ENCODE measurements at places on chromosomes 5 and 9. TPM values are rescaled to one million over a fixed set of nuclear protein-coding genes. Genes with fewer than 3 reads are reported as not detected.

GRCh38 chr5:116437351-116437705 lies 137.3 kb downstream of the SEMA6A start:
- DNase-seq, result no peak

TLE1 gene
- polyA plus RNA-seq, result 81.7 TPM

ITGA2 gene
- 23.4 TPM for polyA plus RNA-seq

GNAQ gene
- polyA plus RNA-seq, result 60.7 TPM

- no peak for DNase-seq
These were observed 2055.0 kb upstream of the ACO1 start for GRCh38 chr9:30329431-30329830.

DNA sequence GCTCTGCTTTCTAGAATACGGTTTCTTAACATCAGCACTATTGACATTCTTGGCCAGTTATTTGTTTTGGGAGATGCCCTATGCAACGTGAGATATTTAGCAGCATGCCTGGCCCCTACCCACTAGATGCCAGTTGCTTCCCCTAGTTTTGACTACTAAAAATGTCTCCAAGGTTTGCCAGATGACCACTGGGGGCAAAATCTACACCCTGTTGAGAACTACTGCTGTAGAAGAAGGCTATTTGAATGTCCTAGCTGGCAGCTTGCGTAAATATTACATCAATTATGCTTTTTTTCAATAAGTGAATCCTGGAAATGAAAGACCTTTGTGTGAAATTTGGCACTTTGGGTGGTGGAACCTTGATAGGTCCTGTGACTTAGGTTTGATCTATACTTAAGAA lies 5.0 kb downstream of the NCBP1 start:
- DNase-seq, result no peak

MLANA gene
- 0.64 TPM for polyA plus RNA-seq

NIPAL4 gene
- polyA plus RNA-seq, result 0.41 TPM

DNA sequence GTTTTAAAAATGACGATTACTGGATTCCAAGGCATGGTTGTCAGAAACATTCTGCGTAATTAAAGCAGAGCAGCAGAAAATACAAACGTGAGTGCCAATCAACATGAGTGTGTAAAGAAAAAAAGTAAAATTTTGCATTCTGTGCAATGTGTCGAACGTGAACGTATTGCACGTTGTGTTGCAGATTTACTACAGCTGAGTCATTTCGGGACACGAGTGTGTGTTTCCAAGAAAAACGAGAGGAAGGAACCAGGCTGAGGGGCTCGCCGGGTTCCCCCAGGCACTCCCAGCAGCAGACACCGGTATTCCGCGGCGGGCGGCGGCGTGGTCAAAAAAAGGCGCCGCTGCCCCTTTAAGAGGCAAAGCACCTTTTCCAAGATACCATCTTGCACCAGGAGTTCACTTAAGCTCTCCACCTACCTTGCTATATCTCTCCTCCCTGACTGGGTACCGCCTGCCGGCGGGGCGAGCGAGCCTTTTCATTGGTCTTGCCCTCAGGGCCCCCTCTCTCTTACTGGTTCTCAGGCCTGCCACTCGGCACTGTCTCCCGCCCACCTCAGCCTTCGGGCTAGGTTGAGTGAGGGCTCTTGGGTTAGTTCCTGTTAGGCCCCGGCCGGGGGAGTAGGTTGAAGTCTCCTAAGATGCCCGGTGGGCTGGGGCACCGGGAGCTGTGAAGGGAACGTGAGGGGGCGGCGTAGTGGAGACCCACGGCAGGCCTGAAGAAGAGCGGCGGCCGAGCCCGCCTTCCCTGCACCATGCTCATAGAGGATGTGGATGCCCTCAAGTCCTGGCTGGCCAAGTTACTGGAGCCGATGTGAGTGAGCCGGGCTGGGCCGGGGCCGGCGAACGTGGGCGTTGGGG lies at the start of gene RBM27:
Gene RBM27 (plus strand): TSS at position 595 of the 861 bp plus-strand sequence. CDS start 161 bp downstream, at position 756.
- peak; percentile 98 for DNase-seq

DNA sequence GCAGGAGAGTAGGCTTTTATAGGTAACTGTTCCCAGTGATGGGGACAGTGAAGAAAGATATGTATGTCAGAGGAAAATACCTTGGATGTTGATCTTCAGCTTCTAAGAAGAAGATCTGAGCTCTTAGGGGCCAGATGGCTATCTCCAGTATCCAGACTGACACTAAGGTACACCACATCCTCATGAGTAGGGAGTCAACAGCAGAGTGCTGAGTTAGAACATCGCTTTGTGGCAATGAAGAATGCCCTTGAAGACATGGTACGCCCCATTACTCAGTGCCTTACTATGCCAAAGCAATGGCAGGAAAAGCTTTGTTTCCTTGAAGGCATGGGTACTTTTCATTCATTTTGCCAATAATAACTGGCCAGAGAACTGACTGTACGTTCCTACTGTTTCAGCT lies 263.7 kb downstream of the CEMIP2 start:
- no peak for DNase-seq

GRCh38 chr9:118522093-118523028 lies 818.2 kb downstream of the TLR4 start:
- DNase-seq, result peak; percentile 5

- DNase-seq, result no peak
These were observed 55.6 kb downstream of the GNA14 start for GRCh38 chr9:77592476-77592875.

- DNase-seq, result no peak
These were observed 1548.6 kb downstream of the EFNA5 start for GRCh38 chr5:106121972-106122605.

DNA sequence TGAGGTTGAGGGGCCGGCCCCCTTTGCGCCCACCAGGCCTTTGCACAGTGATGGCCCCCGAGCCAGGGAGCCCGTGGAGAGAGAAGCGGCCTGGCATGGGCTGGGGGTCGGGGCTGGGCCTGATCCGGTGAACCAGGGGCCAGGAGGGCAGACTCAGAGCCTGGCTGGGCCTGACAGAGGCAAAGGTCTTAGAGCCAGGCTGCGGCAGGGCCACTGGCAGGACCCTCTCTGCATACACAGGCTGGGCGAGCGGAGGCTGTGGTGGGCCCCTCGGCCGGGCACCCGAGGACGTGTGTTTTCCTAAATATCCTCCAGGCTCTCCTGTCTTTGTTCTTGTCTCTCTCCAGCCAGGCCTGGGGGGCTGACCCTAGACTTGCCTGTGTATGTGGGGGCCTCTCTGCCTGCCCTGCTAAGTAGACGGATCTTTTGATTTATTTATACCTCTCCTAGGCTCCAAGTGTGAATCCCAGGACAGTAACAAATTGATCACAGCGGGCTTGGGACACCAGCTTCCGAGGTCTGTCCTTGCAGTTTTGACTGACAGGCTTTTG lies 933 bp downstream of the NEK6 start:
- DNase-seq, result no peak

Measured in left renal cortex interstitium (tissue), 4 donors.